ENCODE measurements at places on chromosomes 6 and 20.
A peak's percentile ranks its signal among the peaks of the same experiment; 100 is the strongest.

- no peak for DNase-seq
Observed at GRCh38 chr6:128209771-128210170, 308.9 kb upstream of the THEMIS start.

DNA sequence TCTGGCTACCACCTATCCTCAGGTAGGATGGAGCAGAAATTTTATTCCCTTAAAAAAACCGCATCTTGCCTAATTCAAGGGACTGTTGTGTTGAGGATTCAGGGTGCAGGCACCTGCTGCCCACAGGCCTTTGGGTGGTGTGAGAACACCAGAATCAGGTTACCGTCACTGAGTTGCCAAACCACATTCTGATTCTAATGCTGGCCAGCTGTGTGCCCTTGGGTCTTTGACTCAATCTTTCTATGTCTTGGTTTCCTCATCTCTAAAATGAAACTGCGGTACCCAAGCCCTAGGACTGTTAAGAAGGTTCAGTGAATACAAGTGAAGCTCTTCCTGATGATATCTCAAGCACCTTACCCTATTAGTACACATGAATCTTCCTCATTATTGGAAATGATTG is 827.3 kb downstream of the DHX35 start:
- DNase-seq = no peak

- peak; percentile 91 for DNase-seq
Observed at GRCh38 chr20:63735859-63736718, at the start of gene LIME1. Gene LIME1, plus strand, starts transcription at chr20:63736664. Its CDS starts 886 bp downstream, at chr20:63737550.

GRCh38 chr6:129153257-129153656 is 270.3 kb downstream of the LAMA2 start:
- DNase-seq = no peak

DNA sequence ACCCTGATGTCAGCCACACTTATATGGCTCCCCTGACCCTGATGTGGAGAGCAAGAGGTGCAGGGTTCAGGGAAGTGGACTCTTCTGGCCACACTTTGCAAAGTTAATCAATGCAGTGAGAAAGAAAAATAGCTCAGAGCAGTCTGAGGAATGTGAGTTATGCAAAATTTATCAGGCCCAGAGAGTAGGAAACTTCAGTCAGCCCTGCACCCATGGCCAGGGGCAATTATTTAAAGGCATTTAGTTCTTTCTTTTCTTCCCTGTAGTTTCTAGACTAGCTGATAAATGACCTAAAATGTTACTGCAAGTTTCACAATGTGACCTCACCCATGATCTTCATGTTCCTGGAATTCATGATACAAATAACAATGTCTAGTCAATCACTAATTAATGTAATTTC is 143.7 kb upstream of the GGTLC1 start:
- DNase-seq = no peak

DNA sequence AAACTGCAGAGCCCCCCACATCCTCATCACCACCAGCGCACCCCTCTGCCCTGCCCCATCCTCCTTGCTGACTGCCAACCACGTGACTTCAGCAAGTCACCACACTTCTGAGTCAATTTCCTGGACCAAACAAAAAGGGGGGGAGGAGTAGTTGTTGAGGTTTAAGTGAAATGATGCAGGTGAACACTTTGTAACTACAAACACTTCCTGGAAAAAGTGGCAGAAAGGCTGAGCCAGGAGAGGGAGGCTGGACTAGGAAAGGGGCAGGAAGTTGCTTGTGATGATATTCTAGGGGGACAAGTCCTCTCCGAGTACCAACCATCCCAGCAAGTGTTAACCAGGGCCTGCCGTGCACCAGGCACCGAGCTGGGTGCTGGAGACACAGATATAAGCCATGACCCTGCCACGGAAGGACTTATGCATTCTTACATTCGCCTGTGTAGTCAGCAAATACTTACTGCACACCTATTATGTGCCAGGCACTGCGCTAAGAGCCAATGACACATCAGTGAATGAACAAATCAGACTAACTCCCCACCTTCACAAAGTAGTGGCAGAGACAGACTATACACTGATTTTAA is 67.3 kb downstream of the PREX1 start:
- peak; percentile 86 for DNase-seq

Data from activated naive CD4-positive, alpha-beta T cell treated with anti-CD3 and anti-CD28 coated beads, Interleukin-2, amount 10 ng/mL, durations not matched to agents 7 days and 5 days (primary cell).